ENCODE measurements at places on chromosomes 2 and 18.
A peak's percentile ranks its signal among the peaks of the same experiment; 100 is the strongest.

DNA sequence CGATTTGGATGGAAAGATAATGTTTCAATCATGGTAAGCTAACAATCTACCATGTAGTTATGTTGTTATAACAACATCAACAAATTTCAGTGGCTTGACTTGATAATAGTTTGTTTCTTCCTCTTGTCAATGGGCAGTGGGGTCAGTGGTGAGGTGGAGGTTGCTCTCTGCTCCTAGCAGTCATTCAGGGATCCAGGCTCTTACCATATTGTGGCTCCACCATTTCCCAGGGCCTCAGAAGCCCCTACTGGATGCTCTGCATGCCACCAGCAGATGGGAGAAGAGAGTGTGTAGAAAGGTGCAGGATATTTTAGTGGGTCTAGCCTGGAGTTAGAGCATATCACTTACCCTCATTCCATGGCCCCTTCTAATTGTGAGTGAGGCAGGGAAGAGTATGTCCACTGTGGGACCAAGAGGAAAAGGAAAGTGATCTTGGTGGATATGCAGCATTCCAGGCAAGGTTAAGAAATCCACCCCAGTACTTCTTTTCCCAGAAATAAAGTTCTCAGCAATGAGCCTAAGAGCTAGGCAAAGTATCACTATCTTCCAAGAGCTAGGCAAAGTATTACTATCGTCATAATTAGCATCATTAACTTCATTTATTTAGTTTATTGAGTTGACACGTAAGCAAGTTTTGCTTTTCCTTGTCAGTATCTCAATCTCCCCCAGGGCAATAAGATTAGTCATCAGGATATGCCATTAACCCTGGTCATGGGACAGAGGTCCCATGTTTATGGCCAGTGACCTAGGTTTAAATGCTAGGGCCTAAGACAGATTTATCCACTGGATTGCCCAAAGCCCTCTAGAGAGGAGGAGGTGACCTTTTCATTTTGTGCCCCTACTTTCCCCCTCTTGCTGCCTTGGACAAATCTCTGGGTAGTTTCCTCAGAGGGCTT, 4.2 kb upstream of the IWS1 start:
- no peak for DNase-seq

DNA sequence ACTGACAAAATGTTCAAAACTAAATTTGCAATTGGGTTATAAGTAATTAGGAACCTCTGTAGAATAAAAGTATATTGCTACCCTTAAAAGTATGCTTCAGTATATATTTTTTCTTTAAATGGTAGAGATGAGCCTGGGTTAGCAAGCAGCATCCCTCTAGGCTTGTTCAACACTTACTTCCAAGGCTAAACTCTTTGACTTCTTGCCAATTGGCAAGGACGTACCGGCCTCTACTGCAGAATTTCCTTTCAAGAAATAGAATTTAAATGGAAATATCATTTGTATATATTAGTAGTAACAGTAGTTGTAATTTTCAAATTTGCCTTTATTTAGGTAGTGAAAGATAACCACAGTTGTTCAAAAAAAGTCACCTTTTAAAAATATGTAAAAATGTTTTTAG, 105.1 kb upstream of the SLC38A11 start:
- no peak for DNase-seq

GRCh38 chr2:175206866-175207265, 25.4 kb upstream of the ATP5MC3 start:
- DNase-seq: no peak

- DNase-seq: peak; percentile 72
Measured at GRCh38 chr2:144415386-144415785, 104.5 kb downstream of the ZEB2 start.

DNA sequence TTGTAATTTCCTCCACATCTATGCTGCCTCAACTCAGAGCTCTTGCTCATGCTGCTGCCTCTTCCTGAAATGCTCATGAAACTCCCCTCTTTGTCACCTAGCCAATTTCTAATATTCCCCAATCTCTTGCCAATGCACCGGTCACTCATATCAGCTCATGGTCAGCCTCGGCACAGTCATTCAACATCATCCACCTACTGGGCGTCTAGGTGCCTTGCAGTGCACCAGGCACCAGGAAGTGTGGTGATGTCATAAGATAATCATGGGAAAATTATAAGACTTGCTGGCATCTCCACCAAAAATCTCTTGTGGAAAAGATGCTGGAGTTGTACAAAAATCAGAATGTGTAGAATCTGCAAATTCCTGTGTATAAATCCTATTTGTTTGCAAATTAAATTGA, 52.6 kb upstream of the RAB27B start:
- peak; percentile 87 for DNase-seq

DNA sequence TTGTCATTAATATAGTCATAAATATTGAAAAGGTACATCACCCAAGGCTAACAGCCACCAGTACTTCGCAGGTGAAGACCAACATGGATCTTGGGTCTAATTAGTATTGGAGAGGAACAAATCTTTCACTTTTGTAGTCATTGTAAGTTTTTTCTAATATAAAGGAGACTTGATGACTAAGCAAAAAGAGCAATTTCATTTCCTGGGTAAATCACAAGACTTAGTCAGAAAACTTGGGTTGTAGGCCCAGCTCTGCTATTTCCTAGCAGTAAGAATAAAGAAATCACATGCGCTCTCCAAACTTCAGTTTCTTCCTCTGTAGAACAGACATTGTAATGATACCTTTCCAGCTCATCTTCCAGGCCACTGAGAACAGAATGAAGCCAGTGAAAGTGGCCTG, 40.9 kb downstream of the NRP2 start:
- peak; percentile 40 for DNase-seq

GRCh38 chr2:152097801-152098495, 896 bp downstream of the CACNB4 start:
- peak; percentile 5 for DNase-seq

DNA sequence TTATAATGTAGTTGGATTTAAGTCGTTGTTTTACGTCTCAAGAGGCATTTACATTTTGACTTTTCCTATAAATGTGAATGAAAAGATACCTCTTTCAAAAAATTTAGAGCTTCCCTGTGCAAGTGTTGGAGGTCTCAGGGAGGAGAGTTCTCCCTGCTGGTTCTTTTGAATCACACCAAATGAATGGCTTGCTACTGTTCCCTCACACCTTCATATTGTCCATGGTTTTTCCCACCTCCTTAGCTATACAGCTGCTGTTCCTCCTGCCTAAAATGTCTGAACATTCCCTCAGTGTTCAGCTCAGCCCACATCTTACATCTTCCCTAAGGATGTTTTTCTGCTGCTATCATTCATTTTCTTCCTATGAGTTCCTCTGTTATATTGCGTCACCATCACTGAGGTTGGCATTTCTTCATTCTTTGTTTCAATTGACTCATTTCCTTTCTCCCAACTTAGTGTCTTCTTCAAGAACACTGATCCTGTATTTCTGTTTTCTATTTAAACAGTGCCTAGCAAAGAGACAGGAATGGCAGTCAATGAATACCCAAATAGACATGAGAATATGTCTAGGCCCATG, 46.0 kb downstream of the COX7A2L start:
- DNase-seq: peak; percentile 94

- peak; percentile 93 for DNase-seq
Measured at GRCh38 chr2:239927424-239927981, 97.6 kb downstream of the NDUFA10 start.

- DNase-seq: no peak
Measured at GRCh38 chr18:79585395-79586370, 93.9 kb upstream of the CTDP1 start.

DNA sequence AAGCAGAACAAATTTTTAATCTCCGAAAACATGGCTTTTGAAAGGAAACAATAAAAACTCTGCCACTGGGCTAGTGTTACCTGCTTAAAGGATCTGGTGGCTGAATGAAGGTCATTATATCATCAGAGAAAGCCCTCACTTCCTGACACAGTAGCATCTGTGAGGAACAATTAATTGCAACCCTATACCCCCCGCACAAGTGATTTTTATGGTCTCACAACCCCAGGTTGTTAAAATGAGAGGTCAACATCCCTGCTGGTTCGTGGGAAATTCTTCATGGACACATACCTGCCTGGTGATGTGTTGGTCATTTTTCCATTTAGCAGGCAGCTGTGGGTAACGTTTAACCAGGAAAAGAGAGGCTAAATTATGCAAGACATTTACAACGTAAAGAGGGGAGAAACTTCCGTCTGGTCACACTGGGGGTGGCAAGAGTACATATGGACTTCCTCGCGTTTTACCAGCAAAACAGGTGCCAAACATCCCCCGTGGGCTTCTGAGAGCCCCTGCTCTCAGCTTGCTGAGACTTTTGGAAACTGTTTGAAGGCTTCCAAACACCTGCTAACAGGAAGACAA, 29.2 kb downstream of the NIFK start:
- no peak for DNase-seq

- peak; percentile 62 for DNase-seq
Measured at GRCh38 chr18:22250591-22250996, 81.2 kb downstream of the GATA6 start.

GRCh38 chr18:26190506-26190905, 35.7 kb upstream of the TAF4B start:
- DNase-seq: no peak

DNA sequence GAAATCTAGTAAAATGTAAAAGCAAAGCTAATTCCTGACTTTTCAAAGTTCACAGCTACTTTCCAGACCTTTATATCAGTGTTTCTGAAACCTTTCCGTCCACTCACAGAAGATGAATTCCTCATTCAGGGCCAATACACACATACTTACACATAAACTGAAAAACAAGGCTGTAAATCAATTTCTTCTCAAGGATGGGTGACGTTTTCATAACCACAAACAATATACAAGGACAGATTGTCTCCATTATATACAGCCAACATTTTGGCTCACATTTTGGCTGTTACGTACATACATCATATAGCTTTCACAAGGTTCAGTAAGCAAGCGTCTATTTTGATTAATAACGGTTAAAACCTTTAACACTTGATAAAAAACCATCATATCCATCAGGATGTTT, 1.4 kb downstream of the RPRD1A start:
- peak; percentile 86 for DNase-seq

- no peak for DNase-seq
Measured at GRCh38 chr18:56721491-56721890, 70.3 kb downstream of the WDR7 start.

- peak; percentile 98 for DNase-seq
Measured at GRCh38 chr2:224086226-224086914, 47.3 kb upstream of the SERPINE2 start.

GRCh38 chr2:11491348-11491933, 25.5 kb upstream of the E2F6 start:
- DNase-seq: no peak

GRCh38 chr2:158060835-158061435, 40.7 kb upstream of the UPP2 start:
- peak; percentile 29 for DNase-seq

DNA sequence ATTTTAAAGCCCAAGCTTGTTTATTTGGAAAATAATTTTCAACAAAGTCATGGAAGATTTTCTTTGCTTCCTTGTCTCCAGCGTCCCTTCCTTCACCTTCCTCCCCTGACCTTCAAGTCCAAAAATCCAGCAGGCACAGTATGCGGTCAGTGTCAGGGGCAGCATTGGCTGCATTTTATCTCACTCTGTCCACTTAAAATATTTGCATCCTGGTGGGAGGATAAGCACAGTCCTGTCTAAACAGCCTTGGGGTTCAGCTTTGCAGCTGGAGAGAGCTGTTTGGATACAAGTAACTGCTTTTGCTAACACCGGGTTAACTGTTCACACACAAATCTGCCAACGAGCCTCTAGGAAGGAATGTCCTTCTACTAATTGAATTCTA, 318.1 kb downstream of the PDE11A start:
- no peak for DNase-seq

GRCh38 chr18:26656431-26656943, 108.1 kb upstream of the KCTD1 start:
- DNase-seq: no peak

GRCh38 chr2:11554399-11554716, 20.5 kb downstream of the GREB1 start:
- DNase-seq: no peak

- DNase-seq: no peak
Measured at GRCh38 chr2:164873210-164873908, 31.7 kb upstream of the COBLL1 start.

DNA sequence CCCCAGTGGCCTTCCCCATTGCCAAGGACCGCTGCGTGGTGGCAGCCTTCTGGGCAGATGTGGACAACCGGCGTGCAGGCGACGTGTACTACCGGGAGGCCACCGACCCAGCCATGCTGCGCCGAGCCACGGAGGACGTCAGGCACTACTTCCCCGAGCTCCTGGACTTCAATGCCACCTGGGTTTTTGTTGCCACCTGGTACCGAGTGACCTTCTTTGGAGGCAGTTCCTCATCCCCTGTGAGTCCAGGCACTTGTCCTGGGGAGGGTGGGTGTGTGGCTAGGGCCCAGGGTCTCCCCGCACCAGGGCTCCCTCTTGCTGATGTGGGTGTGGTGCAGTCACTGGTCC, 31.9 kb downstream of the SNED1 start:
- no peak for DNase-seq

GRCh38 chr2:216078776-216079175, 2.8 kb downstream of the PECR start:
- no peak for DNase-seq

DNA sequence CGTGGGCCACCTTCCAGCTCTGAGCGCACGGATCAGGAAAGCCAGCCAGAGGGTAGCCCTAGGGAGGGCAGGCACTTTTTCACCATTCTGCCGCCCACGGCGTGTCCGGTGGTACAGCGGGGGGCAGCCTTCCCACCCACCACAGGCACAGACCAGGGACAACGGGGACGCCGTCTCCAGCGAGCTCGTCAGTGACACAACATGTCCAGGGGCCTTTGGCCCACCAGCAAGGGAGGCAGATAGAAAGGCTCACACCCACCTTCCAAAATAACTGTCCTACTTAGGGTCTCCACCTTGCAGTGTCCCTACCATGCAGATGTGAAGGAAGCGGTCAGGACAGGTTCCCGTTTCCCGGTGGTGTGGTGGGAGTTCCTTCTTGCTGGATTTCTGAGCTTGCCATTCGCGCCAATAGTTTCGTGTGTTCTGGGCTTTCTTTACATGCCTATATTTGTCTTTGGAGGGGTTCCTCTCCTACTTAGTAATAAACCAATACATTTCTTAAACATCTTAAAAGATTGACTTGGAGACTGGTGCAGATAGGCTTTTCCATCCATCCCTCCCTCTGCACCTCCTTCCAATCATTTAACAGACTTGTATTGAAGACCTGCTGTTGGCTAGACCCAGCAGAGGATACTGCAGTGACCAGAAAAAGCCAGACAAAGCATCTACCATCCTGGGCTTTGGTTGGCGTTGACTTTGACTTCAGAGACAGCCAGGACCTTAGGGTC, 872 bp downstream of the ASB1 start:
- DNase-seq: peak; percentile 46

DNA sequence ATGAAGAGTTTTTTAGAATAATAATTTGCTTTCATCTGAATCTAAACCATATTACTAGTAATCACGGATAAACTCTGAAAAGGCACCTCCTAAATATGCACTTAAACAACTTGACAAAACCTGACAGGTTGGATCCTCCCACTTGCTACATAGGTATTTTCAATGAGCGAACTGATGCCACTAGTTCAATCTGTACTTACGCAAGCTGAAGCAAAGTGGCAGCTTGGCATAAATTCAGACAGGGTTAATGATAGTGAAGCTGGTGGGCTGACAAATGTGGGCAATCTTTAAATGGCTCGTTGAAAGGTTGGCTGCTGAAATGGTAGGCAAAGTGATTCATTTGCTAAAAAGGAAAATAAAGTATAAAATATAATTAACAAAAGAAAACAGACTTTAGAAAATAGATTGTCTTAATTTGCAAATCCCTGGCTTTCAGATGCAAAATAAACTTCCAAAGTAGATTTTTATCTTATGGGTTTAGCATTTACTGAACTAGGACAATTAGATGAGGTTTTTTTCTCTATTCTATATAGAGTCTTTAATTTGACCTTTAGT, 1713.5 kb upstream of the SLC39A10 start:
- DNase-seq: no peak

GRCh38 chr2:8440029-8440778, 241.7 kb upstream of the ID2 start:
- no peak for DNase-seq
